ENCODE measurements at places on chromosomes 7 and 10.
A peak's percentile ranks its signal among the peaks of the same experiment; 100 is the strongest.

- DNase-seq: no peak
Measured at GRCh38 chr10:75852851-75853484, 421.5 kb downstream of the LRMDA start.

- DNase-seq: no peak
Measured at GRCh38 chr10:58560068-58560467, 47.4 kb downstream of the BICC1 start.

GRCh38 chr7:17474724-17475344, 176.4 kb downstream of the AHR start:
- DNase-seq: peak; percentile 11

DNA sequence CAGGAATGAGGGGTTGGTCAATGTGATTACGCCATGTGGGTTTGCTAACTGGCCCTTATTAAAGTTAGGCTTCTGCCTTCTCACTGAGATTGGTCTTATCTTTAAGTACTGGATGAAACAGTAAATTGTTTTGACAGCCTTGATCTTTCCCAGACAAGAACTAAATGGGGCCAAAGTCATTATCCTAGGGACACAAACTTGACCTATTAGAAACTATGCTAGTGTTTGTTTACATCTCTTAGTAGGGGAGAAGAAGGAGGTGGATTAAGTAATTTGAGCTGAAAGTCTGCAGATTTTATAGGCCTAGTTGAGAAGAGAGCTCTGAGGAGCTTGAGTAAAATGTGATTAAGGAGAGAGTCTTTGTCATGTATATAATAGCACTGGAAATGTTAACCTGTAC, 386.9 kb downstream of the HTR7 start:
- peak; percentile 23 for DNase-seq

GRCh38 chr7:1160670-1161021, 650 bp upstream of the ZFAND2A start:
- no peak for DNase-seq

DNA sequence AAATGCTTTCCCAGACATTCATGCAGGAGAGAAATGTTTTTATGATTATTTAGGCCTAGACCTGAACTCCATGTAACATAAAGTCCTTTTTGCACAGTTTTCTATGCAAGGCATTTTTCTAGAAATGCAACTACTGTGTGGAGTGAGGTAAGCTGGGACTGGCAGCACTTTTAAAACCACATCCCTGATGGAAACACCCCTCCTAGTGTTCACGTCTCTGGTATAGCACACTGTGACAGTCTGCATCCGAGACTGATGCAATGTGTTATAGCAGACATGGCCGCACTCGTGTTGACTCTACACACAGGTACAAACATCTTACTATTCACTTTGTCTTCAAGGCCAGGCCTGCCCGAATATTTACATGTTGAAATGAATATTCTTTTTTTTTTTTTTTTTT, 19.3 kb upstream of the ERCC6 start:
- no peak for DNase-seq

DNA sequence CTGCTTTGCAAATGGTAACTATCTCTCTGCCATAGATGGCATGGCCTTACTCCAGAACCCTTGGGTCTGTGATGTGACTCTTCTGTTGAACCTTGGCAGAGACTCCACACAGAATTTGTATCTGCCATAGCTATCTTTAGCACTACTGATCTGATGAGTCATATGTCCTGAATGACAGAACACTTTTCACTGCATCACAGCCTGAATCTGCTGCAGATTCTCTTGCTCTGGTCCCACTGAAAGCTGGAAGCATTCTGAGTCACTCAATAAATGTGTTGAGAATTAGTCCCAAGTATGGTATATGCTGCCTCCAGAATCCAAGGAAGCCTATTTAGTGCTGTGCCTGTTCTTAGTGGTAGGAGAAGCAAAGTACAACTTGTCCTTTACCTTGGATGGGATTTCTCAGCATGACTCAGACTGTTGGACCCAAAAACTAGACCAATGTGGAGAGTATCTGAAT, 39.5 kb upstream of the ANKRD1 start:
- DNase-seq: no peak

GRCh38 chr7:28787106-28787505, 171.0 kb downstream of the TRIL start:
- DNase-seq: no peak

Data from WERI-Rb-1 (cell line).